Nucleus accumbens (tissue), 56 donors: ENCODE measurements at places on chromosomes 6 and 20.

DNA sequence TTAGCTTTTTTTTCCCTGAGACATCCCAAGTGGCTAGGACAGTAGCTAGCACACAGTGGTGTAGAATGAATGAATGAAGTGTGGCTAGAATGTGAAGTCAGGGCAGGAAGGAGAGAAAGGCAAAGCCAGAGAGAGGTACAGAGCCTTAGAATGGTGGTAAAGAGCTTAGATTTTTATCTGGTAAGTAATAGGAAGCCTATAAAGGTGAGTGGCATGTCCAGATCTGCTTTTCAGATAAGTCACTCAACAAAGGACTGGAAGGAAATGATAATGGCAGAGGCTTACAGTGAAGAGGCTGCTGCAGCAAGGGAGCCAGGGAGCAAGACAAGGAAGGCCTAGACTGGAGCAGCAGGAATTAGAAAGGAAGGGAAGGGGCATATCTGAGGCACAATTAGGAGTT lies 96.0 kb upstream of the PRDM1 start:
- no peak for DNase-seq

- peak; percentile 50 for DNase-seq
Measured at GRCh38 chr6:83867527-83868161, 8.2 kb downstream of the CYB5R4 start.

DNA sequence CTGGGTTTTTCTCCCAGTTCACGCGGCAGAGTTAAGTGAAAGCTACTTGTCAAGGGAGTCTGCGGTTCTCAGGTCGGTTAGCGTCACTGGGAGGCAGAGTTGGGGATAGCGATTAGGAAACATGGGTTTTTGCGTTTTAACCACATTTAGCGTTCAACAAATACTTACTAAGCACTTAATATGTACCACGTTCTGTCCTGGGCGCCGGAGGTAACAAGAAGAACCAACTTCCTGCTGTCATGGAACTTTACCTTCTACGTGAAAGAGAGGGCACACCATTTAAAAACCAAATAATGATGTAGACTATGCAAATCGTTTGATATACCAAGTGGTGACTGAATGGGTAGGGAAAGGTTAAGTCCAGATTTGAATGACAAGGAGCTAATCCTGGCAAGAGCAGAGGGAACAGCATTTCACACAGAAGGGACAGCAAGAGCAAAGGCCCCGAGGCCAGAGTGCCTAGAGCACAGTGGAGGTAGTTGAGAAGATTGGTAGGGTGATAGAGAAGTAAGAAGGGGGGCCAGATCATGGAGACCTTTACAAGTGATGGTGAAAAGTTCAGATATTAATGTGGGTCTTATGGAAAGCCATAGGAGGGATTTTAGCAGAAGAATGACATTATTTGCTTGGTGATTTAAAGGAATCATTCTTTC lies 744 bp downstream of the RIOK1 start:
- no peak for DNase-seq

DNA sequence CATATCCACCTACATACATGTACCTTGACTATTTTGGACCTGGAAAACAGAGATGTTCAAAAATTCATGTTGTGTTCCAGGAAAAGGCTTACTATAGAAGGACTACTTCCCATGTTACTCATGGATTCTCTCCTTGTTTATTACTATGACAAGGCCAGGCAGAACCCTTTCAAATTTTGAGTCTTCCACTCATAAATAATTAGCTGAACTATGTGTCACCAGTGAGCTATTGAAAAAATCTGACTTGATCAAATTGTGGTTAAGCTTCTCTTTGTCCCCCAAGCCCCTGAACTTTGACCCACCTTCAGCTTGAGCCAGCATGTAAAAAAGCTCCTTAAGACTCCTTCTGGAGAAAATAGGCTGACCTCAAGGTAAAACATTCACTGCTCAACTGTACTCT lies 1142.8 kb upstream of the EYS start:
- no peak for DNase-seq

DNA sequence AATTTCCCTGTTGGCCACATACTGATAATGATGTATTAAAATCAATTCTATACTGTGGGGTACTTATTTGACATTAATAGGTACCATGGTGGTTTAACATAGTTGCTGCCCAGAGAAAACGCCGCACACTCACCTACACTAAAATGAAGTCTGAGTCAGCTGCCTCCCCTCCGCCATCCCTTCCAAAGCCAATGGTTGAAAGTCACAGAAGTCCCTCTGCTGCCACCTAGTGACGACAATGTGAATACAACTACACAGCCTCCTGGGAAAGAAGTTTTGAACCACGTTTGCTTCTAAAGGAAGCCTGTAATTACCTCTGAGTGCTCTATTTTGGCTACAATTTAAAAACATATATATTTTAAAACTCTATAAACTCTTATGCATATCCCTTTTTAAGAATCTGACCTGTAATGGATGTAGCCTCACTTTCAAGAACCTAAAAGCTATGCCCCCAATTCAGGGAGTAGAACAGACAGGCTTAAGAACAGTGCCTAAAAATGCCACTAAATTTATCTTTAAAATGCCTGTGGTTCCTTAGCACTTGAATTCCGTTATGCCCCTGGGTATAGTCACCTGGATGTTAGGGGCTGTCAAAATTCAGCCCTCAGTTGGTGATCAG lies 20.6 kb upstream of the ECI2 start:
- DNase-seq = peak; percentile 34
